ENCODE measurements at places on chromosomes 11 and 22.

- no peak for DNase-seq
These were observed 2.4 kb upstream of the SSTR3 start for GRCh38 chr22:37214731-37215030.

DNA sequence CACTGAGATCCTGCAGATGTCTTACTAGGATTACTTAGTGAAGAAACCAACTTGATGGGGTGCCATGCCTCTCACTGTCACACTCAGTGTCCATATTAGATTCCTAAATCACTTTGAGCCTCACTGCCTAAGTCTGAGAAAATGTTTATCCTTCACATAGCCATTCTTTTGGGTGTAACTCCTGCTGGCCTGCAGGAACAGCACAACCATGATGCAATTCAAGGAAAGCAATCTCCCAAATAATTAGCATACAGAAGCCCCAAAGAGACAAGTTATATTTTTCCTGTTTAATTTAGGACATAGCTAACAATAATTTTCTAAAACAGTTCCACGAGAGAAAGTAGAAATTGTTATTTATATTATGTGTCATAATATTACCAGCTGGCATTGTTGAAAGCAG is 655.5 kb downstream of the KCNA4 start:
- DNase-seq, result no peak

- no peak for DNase-seq
These were observed 16.3 kb downstream of the FXYD6 start for GRCh38 chr11:117860139-117860538.

DNA sequence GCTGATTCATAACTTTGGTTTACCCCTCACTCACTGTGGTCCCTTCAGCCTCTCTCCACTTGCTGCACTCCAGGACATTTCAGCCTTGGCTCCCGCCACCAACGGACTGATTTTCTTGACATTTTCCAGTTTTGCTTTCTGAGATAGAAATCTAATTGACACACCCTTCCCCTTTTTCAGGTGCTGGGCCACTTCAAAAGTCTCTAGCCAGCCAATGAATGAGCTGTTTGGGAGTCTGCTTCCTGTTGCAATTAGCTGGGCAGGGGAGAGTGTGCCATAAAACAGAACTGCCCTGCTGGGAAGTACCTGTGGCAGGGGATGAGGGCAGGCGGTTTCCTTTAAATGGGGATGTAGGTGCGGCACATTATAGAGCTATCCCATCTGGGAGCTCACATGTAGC is 21.1 kb upstream of the PLET1 start:
- no peak for DNase-seq

DNA sequence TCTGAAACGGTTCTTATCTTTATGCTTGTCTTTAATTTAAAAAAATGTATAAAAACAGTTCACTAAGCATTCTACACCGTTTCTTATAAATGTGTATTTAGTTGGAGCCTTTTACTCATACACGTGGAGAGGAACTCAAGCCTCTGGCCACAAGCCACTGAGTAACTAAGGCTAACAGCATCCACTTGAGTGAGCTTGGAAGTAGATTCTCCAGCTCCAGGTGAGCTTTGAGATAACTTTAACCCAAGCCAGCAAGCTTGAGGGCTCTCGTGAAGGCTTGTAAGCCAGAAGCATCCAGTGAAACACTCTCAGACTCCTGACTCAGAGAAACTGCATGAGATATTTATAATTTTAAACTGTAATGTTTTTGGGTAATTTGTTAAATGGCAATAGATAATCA is 82.6 kb downstream of the ARHGAP20 start:
- DNase-seq, result no peak

DNA sequence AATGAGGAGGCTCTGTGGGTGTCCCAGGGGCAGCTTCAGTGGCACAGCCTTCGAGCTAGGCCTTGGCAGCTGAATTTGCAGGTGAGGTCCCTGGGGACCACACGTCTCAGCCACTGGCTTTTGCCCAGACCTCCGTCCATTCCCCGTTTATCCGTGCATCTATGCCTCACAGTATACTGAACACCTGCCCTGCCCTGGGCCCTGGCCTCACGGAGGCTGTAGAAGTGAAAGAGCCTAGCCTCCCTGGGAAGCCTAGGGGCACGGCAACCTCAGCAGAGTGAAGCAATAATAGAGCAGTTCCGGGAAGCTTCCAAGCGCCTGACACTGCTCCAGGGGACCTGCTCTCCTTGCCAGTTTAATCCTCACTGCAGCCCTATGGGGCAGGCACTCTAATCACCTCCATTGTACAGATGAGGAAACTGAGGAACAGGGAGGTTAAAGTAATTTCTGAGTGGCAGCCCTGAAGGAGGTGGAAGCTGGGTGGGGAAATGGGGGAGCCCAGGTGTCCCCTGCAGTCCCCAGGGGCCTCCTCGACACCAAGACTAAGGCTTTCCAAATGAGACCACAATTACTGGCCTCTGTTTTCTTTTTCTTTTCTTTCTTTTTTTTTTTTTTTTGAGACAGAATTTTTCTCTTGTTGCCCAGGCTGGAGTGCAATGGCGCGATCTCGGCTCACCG is 2.7 kb upstream of the NFAM1 start:
- DNase-seq, result no peak
